Cardiac fibroblast (primary cell): ENCODE measurements at places on chromosomes 3 and 15.

GRCh38 chr15:26082221-26083109 is 219.3 kb upstream of the ATP10A start:
- DNase-seq: peak; percentile 97

GRCh38 chr15:80456517-80457492 is 52.6 kb downstream of the ARNT2 start:
- peak; percentile 32 for DNase-seq

GRCh38 chr15:64197425-64197824 is 34.6 kb upstream of the PPIB start:
- DNase-seq: peak; percentile 62

DNA sequence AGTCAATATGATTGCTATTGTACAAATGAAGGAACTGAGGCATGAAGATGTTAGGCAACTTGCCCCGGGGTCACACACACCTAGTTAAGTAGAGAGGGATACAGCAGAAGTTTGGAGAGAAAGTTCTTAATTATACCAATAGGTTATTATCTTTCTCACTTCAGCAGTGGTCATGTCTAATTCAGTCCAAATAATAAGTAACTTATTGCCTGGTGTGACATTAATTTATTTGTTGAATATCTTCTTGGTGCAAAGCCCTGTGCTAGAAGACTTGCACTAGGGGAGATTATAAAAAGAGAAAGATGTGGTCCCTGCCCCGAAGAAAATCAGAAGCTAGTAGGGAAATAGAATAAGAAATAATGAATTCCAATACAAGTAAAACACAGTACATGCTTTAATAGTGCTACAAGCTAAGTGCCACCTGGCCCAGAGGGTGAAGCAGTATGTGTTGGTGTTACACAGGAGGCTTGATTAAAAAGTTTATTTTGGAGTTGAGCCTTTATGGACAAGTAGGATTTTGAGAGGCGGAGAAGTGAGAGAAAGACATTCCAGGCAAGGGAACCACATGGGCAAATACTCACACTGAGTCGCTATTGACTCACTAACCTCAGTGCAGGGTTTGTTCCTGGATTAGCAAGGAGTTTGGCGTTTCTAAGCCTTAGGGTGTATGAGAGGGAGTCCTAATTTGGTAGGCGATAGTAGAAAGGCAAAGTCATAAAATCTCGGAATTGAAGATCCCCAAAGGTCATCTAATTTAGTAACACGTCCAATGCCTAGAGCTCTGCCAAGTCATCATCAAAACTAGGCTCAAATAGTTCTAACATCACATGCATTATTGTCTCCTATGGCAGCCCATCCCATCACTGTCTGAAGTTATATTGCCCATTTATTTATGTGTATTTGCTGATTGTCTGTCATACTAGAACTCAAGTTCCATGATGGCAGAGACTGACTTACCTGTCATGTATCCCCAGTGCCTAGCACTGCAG is 19.2 kb upstream of the GSK3B start:
- peak; percentile 73 for DNase-seq

- no peak for DNase-seq
Observed at GRCh38 chr3:83706669-83707068, 1252.1 kb upstream of the CADM2 start.

DNA sequence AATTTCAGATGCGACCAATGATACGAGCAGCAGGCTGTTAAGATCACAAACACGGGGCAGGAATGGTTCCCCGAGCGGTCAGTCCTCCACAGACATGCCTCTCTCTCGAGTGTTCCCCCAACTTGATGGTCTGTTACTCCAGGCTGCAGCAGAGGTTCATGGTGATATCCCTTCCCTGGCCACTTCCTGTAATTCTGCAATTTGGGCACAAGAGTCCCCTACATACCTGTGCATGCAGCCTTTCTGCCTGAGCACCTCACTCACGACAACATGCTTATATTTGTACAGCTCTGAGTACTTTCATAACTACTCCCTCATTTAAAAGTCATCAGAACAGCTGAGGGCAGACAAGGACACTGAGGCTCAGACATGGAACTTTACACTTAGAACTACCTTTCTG is 408.1 kb upstream of the NR2F2 start:
- DNase-seq: peak; percentile 4

DNA sequence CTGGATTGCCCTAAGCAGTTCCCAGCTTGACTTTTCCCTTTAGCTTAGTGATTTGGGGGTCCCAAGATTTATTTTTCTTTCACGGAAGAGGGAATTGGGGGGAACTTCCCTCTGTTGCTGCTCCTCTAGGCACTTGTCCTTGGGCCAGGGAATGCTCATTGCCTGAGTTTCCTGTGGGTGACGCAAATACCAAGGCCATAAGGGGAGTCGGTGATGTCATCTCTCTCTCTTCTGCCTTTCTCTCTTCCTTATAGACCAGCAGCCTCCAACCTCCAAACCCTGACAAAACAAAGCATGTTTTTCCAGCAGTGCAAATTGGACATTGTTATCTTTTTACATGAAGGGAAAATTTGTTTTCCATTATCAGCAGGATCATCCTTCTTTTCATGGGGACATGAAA is 120.2 kb downstream of the ITPR1 start:
- peak; percentile 14 for DNase-seq

GRCh38 chr15:50675535-50676144 is 11.0 kb downstream of the TRPM7 start:
- DNase-seq: peak; percentile 70

GRCh38 chr3:134642445-134643149 is 8.2 kb downstream of the KY start:
- DNase-seq: no peak

- DNase-seq: no peak
Observed at GRCh38 chr3:97914388-97914787, 57.8 kb downstream of the RIOX2 start.

DNA sequence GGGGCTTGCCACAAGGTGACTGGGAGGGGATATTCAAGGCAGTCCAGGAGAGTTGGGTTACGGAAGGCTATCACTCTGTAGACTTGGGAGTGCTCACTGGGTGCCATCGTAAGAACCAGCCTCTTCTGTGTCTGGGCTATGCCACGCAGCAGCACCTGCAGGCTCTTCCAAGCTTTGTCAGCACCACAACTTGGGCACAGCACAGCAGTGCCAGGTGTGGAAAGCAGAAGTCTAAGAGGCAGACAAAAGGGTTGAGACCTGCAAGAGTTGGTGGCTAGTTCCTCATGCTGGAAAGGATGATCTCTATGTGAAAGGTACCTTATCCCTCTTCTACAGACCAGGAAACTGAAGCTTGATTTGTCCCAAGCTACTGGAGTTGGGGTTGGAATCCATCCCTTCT is 15.8 kb downstream of the CX3CR1 start:
- no peak for DNase-seq

DNA sequence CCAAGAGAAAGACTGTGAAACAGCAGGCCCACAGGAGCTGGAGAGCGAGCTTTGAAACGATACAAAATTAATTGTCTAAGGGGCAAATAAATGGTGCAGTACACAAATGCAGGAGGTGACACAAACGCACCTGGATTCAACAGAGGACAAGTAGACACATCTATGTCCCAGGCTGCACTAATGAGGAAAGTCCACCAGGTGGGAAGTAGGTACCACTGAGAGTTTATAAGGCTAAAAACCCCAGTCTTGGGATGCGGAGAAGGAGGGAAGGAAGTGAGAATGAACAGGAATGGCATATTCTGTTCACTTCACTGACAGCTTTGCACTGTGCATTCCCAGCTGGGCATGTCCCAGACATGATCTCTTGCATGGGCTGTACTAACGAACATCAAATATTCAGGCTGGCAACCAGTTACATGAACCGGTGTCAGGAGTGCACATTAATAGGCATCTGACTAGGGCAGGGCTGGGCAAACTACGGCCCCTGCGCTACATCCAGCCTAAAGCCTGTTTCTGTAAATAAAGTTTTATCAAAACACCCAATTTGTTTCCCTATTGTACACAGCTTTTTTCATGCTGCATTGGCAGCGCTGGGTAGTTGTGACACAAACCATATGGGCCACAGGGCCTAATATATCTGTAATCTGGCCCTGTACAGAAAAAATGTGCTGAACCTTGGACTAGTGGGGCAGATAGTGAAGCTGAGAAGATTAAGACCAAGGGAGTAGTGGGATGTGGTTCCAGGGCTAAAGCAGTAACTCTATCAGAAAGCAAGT is 107.0 kb downstream of the IGF2BP2 start:
- DNase-seq: no peak

GRCh38 chr3:117102426-117102825 is 392.8 kb downstream of the TUSC7 start:
- DNase-seq: no peak
